ENCODE measurements at places on chromosomes 7 and 10.

DNA sequence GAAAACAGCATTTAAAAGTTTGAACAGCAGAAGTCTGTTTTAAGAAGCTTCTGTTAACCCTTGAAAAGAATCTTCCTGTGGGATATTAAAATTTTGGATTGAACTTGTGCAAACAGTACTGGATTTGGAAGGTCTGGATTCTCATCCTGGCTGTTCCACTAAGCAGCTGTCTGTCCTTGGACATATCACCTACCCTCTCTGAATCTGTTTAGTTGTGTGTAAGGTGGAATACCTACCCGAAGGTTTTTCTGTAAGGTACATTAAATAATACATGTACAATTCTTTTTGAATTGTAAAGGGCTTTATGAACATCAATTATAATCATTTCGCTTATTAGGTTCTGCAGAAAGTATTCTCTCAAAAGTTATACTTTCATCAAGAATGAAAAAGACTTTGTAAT is 2.2 kb downstream of the PDCD4 start:
- no peak for DNase-seq

DNA sequence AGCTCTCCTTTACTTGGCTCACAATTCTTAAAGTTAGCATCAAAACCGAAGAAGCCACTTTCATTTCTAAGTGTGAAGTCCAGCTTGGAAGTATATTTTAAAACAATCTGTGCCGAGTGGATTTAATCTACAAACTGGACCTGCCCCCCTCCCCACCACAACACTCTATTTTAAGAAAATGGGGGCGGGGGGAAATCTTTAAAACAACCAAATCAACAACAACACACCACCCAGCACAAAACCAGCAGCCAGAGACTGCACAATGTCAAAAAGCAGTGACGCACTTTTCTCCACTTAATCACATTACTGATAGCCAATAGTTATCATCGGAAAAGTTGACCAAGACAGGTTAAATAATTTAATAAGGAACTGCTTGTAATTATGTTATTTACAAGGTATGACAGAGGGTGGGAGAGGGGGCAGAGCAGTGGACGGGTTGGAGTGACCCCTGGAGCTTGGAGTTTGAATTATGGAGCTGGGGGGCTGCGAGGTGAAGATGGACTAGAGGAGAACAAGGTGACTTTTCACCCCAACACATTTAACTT is 2.8 kb downstream of the EBF3 start:
- DNase-seq: peak; percentile 6

- DNase-seq: no peak
These were observed 553.5 kb upstream of the C7orf33 start for GRCh38 chr7:148037044-148037443.

DNA sequence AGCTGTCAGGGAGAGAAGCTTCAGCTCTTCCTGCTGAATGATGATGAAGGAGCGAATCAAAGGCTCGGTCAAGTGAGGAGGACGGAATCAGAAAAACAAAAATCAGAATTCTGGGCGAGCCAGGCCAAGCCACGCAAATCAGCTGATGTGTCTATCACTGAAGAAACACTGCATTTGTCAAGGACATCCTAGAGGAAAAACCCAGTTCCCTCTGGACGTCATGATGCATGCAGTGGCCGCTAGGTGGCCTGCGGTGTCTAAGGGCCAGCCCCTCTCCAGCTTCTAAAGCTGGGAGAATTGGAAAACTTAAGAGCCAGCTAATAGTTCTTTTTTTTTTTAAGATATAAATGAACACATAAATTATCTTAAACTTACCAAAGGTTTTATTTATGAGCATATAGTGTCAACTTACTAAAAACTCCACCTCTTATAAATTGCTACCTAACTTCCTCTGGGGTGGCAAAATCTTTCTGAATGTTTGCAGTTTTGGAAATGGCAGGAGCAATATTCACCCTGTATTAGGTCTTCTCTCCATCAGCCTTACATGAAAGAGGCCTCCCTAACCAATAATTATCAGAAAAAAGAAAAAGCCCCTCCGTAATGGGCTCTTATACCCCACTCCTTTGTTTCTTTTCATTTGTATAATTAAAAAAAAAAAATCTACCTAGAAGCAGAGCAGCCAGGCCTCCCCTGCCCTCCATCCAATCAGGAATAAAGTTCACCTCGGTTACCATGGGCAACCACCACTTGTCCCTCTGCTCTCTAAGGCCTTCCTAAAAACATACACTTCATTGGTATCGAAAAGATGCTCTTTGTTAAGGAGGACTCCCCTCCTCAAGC is 186.8 kb downstream of the USP6NL start:
- peak; percentile 36 for DNase-seq

DNA sequence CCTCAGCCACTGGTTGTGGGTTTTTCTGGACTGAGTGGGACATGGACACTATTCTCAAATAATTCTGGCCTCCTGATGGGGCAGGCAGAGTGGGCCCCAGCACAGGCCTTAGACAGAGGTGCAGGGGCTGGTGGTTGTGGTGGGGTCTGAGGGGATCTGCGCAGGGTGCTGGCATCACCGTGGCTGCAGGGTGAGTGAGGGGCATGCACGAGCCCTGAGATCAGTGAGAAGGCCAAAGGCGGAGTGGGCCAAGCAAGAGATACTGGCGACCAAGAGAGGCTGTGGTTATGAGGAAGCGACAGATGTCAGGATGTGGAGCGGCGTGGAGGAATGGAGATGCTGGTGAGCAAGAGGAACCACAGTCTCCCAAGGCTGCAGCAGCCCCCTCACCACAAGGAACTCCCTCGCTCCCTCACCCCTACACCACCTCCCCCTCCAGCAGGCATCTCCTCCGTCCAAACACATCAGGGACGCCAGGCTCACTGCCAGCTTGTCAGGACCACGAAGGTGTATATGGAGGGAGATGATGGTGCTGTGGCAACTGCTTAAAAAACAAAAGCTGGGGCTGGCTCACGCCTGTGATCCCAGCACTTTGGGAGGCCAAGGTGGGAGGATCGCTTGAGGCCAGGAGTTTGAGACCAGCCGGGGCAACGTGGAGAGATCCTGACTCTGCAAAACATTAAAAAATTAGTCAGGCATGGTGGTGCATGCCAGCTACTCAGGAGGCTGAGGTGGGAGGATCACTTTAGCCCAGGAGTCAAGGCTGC is 9.6 kb downstream of the PRF1 start:
- no peak for DNase-seq

GRCh38 chr10:122464586-122464985 is 3.2 kb downstream of the HTRA1 start:
- no peak for DNase-seq

DNA sequence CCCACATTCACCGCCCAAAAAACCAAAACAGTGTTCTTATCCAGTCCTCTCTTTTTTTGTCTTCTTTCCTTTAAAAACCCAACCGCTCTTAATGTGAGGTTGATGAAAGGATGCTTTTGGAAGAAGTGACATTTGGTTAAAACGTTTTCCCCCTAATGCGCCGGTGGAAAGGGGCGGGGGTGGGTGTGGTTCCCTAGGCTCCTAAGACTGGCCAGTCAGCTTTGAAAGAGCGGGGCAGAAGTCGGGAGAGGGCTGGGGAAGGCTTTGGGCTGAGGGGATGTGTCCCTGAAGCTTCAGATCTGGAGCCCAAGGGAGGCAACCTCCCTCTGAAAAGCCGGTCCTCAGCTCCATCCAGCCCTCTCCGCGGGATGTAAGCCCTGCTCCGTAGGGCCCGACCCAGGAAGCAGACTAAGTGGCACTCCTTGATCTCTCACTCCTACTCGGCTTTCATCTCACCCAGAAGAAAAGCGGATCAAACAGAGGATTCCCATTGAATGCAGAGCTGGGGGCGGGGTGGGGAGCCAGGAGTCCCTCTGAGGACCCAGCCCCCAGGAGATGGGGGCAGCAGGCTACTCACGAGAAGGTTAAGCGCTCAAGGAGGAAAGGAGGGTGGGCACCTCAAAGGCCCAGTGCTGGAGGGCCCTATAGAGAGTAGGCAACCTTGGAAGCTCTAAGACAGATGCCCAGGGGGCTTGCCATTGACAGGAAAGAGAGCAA is 2.4 kb upstream of the EVX1 start:
- no peak for DNase-seq

DNA sequence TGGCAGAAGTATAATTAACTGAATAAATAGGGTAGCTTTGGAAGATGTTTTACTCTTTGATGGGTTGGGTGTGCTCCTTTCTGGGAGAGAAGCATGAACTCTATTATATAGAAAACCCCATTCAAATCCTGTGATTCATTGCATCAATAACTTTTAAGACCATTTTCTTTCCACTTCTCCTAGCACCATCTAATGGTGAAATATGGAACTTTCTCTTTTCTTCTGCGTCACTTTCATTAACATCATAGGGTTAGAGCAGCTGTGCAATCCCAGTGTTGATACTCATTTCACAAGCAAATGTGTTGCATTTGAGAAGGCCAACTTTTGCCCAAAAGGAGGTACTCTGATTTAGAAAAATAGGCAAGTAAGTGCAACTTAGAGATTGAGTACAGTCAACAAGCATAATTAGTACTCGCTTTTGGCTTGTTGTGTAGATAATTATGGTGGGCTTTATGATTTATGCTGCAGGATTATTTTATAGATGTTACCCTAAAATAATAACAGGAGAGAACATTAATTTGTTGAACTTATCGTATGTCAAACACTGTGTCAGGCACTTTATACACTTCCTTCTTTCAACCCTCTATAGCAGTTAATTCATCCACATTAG is 92.9 kb downstream of the CPED1 start:
- peak; percentile 63 for DNase-seq

- DNase-seq: peak; percentile 66
These were observed 7.8 kb downstream of the HPS6 start for GRCh38 chr10:102072673-102073527.

DNA sequence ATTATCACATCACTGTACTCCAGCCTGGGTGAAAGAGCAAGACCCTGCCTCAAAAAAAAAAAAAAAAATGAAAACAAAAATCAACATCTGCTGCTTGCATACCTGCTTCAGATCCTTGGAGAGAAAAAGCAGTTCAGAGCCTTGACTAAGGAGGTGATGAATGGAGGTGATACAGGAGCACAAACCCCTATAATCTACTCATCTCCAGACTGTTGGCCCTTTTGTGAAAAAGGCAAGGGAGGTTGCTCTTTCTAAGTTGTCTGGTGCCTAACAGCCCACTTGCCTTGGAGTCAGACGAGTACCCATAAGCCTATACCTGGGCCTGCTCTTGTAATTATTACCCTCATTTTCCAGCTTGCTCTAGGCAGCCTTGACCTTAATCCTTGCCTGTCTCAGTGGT is 1.4 kb downstream of the SFXN2 start:
- DNase-seq: no peak

GRCh38 chr10:77313066-77313750 is 324.4 kb downstream of the KCNMA1 start:
- no peak for DNase-seq

DNA sequence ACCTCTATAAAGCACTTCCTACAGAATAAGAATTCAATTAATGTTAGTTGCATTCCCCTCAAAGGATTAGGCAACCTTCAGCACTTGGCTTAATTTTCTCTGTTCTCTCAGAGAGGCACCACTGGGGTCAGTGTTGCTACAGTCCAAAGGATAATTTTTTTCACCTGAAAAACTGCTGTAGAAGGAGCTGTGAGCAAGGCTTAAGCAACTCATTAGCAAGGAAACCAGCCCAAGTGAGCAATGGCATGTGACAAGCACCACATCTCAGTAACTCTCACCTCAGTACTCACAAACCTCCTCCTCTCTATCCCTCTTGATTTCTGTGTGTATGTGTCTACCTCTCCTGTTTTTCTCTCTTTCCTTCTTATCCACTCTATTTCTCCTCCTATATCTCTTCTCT is 55.9 kb downstream of the DGKI start:
- no peak for DNase-seq

DNA sequence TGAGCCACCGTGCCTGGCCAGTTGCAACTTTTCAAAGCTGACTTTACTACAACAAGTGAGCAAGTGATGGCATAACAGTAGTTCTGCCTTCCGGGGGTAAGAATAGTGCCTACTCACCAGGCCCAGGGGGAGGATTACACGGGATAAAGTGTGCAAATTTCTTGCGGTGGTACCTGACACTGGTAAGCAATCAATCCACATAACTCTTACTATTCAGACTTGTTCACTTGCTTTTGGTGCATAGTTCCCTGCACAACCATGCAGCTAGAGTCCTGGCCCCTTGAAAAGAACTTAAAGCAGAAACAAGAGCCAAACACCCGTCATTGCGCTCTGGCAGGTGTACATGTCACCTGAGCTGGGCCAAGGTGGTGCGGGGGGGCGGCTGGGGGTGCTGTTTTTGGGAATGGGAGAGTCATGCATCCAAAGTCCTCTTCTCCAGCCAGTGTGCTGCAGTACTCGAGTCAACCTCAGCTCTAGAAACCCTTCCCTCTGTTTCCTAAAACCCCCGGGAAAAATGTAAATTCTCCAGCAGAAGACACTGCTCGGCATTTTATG is 5.4 kb upstream of the COBL start:
- DNase-seq: no peak

DNA sequence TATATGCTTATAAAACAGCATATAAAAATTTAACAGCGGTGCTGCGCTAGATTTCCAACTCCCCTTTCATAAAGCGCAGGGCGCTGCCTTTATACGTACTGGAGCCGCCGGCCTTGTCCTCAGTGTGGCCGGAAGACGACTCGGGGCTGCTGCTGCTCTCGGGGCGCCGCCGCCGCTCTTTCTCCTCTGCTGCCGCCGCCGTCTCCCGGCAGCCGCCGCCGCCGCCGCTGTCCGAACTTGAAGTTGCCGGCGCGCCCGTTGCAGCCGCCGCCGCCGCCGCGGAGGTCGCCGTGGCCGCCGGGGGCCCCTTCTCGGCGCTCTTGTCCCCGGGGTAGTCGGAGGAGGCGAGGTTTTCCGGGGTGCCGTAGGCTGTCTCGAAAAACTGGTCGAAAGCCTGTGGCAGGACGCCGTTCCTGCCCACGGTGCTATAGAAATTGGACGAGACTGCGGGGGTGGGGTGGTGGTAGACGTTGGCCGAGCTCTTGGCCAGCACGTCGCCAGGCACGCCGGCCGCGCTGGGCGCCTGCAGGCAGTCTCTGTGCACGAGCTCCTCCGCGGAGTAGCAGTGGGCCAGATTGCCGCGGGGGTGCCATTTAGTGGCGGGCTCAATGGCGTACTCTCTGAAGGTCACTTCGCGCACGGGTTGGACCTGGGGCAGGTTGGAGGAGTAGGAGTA is 557 bp downstream of the HOXA11 start:
- DNase-seq: no peak

- no peak for DNase-seq
These were observed 208.8 kb downstream of the HIBADH start for GRCh38 chr7:27453702-27454405.

DNA sequence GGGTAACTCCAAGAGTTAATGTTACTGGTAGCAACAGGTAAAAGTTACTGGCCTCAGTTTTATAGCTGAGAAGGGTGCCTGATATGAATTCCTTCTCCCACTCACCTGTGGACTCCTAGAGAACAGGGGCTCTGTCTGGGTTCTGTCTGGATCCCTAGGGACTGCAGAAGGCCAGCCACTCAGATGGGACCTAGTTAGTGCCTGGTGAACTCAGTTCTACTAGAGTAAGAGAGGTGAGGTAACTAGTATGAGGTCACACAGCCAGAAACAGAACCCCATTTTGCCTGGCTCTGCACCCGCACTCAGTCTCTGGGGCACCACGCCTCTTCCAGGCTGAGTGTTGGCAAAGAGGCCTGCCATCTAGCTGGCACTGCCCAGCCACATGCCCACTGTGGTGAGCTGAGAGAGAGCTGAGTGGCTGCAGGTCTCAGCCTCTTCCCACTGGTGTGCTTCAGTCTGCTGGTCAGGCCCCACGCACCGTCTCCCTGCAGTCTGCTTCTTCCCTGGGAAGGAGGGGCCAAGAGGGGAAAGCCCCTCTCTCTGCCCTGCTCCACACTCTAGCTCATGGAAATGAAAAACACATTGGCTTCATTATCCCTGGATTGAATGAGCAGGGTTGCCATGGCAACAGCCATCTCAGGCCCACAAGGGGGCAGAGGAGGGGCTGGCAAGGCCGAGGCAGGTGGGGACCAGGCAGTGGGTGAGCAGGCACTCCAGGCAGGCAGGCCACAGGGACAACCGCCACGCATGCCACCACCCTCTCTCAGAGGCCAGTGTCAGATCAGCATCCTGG is 110.6 kb downstream of the ZMIZ1 start:
- DNase-seq: peak; percentile 44

Measured in NCI-H345 (cell line).